ENCODE measurements at places on chromosomes 4 and X.

- DNase-seq: no peak
- no peak overlapping the region for H3K27ac ChIP-seq
- no peaks in the 10 kb centered on the region for H3K36me3 ChIP-seq
- H3K4me1 ChIP-seq: no peaks in the 10 kb centered on the region
These were observed 291.7 kb upstream of the GATB start for GRCh38 chr4:152052451-152053057.

DNA sequence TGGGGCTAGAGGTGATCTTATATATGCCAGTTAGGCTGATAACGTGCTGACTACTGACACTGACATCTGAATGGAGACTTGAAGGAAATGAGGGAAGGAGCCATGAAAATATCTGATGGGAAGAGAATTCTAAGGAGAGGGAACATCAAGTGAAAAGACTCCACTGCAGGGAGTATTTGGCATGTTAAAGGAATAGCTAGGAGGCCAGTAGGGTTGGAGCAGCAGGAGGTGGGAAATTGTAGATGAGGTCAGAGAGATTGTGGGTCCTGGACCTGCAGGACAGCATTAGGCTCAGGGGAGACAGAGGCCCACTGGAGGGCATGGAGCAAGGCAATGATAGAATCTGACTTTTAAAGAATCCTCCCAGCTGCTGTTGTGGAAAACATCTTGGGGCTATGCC lies 55.8 kb upstream of the NSUN7 start:
- no peak for DNase-seq
- H3K27ac ChIP-seq: no peak overlapping the region
- no peak overlapping the region for H3K4me3 ChIP-seq
- no peaks in the 10 kb centered on the region for H3K36me3 ChIP-seq

GRCh38 chrX:109345856-109346255 lies 136.0 kb downstream of the GUCY2F start:
- H3K4me3 ChIP-seq: no peak overlapping the region
- no peak overlapping the region for H3K27ac ChIP-seq
- no peaks in the 10 kb centered on the region for H3K36me3 ChIP-seq
- no peak for DNase-seq
- no peaks in the 10 kb centered on the region for H3K27me3 ChIP-seq

DNA sequence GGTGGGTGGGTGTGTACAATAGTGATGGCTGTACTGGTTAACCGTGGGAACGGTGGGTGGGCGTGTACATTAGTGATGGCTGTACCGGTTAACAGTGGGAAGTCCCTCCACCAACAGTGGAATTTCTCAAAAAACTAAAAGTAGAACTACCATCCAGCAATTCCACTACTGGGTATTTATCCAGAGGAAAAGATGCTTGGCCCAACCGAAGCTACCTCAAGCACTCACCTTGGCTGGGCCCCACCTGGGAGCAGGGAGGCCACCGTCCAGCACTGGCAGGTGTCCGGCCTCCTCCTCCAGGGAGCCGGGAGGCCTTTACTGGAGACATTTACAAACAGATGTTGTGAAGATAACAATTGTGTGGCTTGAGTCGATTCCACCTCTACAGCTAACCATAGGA lies 6.0 kb upstream of the MAEA start:
- DNase-seq: no peak
- no peak overlapping the region for H3K27ac ChIP-seq
- peaks cover 5% of the 10 kb centered on the region for H3K4me1 ChIP-seq

- no peaks in the 10 kb centered on the region for H3K27me3 ChIP-seq
- peaks cover 76% of the 10 kb centered on the region for H3K36me3 ChIP-seq
- DNase-seq: no peak
- H3K27ac ChIP-seq: no peak overlapping the region
- H3K4me3 ChIP-seq: no peak overlapping the region
These were observed 52.1 kb upstream of the MSANTD1 start for GRCh38 chr4:3196670-3197359.

GRCh38 chr4:134762053-134762452 lies 560.5 kb upstream of the PABPC4L start:
- H3K36me3 ChIP-seq: no peaks in the 10 kb centered on the region
- H3K27me3 ChIP-seq: no peaks in the 10 kb centered on the region
- no peak overlapping the region for H3K27ac ChIP-seq
- H3K4me1 ChIP-seq: no peaks in the 10 kb centered on the region

- H3K27me3 ChIP-seq: no peaks in the 10 kb centered on the region
- no peak overlapping the region for H3K4me3 ChIP-seq
- no peak for DNase-seq
- no peaks in the 10 kb centered on the region for H3K36me3 ChIP-seq
These were observed 49.0 kb downstream of the GBA3 start for GRCh38 chr4:22741744-22742143.

DNA sequence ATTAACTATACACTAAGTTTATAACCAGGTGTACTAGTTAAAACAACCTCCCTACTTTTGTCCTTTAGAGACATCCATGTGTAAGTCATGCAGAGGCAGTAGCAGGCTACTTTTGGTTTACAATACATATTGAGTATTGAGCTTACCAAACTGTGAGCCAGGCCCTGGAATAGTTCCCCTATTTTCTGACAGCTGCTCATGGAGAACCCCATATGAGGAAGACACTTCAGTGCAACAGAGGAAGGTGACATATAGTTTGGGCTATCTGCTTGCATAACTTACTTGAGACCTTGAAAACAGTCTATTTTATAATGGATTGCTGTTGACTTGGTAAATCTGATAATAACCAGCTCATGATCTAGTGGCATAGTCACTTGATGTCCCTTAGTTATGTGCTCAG lies 190.5 kb downstream of the SH3BGRL start:
- H3K4me1 ChIP-seq: no peaks in the 10 kb centered on the region
- H3K27me3 ChIP-seq: no peaks in the 10 kb centered on the region
- H3K4me3 ChIP-seq: no peak overlapping the region
- H3K27ac ChIP-seq: no peak overlapping the region
- no peak for DNase-seq

GRCh38 chr4:20084488-20084887 lies 167.2 kb upstream of the SLIT2 start:
- no peaks in the 10 kb centered on the region for H3K36me3 ChIP-seq
- peaks cover 7% of the 10 kb centered on the region for H3K4me1 ChIP-seq
- no peak overlapping the region for H3K4me3 ChIP-seq
- DNase-seq: no peak
- no peaks in the 10 kb centered on the region for H3K27me3 ChIP-seq

DNA sequence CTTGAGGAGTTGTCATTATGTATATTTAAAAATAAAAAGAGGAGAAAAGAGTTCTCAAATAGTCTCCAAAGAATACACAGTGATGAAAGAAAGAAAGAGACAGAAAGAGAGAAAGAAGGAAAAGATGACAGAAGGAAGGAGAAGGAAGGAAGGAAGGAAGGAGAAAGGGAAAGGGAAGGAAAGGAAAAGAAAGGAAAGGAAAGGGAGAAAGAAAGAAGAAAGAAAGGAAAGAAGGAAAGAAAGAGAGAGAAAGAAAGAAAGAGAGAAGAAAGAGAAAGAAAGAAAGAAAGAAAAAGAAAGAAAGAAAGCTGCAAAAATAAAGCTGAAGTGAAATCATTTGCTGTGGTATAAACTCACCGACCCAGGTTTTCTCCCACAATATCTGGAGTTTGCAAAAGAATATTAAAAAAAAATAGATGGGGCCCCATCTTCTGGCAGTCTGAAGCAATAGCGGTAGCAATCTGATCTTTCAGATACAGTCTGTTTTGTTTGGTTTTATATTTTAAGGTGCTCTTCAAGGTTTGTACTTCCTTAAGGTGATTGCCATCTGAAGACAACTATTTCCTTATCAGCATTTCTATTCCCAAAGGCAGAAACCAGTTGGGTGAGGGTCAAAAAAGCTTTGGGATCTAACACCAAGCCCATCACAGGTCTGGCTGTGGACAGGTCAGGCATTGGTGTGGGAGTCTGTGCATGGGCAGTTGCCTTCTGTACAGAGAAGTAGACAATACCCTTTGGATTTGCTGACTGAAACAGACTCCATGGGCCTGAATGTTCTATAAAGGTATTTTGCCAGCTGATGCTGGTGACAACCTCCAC lies 160.4 kb downstream of the CPEB2 start:
- no peak overlapping the region for H3K4me3 ChIP-seq
- H3K27me3 ChIP-seq: no peaks in the 10 kb centered on the region
- no peaks in the 10 kb centered on the region for H3K4me1 ChIP-seq
- no peaks in the 10 kb centered on the region for H3K36me3 ChIP-seq
- no peak for DNase-seq

DNA sequence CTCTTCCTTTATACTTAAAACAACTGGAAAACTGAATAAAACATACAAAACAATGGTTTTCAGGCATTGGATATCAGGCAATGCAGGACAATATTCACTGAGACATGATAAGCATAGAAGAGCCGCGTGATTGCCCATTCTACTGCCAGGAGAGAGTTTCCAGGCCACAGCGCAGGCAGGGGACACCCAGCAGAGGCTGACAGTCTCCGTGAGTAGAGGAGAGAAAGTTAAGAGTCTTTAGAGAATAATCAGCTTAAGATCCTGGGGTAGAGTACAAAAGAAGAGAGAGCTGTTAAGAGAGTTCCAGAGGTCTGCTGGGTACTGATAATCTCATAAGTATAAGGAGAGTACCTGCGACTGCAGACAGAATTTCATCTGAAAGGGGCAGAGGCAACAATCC lies 18.4 kb upstream of the FRAS1 start:
- no peaks in the 10 kb centered on the region for H3K27me3 ChIP-seq
- H3K4me3 ChIP-seq: no peak overlapping the region
- no peak overlapping the region for H3K27ac ChIP-seq
- no peak for DNase-seq

Data from esophagus muscularis mucosa (tissue), 4 donors.